NCI-H2081 (cell line): ENCODE measurements at places on chromosomes 16 and 17.

DNA sequence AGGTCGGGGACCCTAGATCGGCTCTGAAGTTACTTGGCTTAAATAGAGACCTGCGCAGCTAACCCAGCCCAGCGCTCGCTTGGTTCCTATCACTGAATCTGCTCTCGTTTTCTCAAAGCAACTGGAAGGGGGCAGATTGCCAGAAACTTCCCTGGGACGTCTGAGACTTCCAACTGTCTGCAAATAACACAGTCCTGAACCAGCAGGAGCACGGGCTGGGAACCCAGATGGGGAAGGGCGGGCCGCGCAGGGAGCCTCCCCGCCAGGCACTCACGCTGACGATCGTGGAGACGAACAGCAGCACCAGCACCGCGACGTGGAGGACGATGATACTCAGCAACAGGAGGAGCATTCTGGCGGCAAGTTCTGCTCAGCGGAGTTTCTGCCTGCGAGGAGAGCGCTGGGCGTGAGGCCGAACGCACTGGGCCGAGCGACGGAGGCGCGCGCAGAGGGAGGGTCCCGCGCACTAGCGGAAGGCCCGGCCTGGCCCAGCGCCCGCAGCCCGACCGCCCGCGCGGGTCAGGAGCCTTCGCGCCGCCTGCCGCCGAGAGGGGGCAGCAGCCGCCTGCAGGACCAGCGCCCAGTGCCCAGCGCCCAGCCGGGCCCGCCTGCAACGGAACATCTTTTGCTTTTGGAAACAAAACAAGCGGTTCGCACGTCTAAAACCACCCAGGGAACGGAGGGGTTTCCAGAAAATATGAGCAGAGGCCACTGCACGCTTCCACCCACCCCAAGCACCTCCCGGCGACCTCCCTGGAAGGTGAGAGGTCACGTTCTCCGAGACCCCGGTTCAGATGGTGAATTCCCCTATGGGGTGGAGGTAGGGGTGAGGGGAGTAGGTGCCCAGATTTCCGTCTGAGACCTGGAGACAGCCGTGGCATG, 4.5 kb downstream of the PMP22 start:
- peak; percentile 7 for DNase-seq

DNA sequence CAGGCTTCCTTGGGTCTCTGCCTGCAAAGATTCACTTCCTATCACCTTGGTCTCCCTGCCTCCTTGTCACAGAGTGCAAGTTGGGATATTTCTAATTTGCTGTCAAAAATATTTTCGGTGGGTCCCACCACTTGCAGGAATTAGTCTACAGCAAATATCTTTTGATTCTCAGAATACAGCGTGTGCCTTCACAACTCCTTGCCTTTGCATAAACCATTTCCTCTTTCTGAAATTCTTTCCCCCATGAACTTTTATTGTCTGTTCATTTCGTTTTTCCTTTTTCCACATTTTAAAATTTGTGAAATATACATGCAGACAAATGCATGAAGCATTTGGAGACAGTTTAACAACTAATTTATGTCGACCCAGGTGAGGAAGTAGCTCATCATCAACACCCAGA, 60.0 kb downstream of the HS3ST3B1 start:
- DNase-seq: no peak

- DNase-seq: no peak
Observed at GRCh38 chr16:69839798-69840409, 77.8 kb downstream of the WWP2 start.

GRCh38 chr17:58391302-58391984, 25.9 kb downstream of the RNF43 start:
- DNase-seq: peak; percentile 92

GRCh38 chr17:80892900-80893603, 98.6 kb upstream of the CHMP6 start:
- DNase-seq: no peak

DNA sequence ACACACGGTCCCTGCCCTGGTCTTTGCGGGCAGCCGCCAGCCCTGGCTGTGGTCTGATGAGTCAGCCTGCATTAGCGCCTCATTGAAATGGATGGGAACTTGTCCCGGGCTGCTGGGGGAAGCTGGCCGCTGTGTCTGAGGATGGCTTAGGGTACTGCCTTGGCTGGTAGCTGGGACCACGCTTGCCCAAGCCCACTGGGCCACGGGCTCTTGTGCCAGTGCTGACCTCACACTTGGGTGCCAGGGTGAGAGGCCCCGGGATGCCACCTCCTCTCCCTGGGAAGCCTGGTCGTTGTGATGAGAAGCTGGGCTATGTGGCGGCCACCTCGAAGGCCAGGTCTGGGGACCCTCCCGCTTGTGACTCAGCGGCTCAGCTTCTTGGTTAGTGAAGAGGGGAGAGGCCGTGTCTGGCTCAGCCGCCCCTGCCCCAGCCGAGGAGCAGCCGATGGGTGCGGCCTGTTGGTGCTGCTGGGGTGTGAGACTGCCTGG, 10.7 kb downstream of the CACNA1H start:
- DNase-seq: no peak

GRCh38 chr16:79609861-79610260, 9.3 kb upstream of the MAF start:
- DNase-seq: no peak

DNA sequence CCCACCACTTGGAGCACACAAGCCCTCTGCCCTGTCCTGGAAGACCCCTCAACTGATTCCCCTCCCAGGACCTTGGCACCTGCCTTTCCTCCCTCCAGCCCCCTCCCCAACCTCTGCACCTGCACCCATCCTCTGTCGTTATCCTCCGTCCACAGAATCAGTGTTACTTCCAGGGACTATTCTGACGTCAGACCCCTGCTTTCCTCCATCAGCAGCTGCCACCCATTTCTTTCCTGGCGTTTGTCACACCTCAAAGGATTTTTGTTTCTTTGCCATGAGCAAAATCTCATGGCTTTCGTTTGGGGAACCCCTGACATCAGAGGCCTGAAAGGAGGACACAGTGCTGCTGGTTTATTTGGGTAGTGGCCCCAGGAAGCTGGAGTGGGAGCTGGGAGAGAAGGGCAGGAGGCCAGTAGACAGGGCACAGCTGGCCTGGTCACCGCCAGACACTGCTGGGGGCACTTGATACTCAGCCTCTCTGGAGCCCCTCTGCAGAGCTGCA, 68.4 kb downstream of the SOCS1 start:
- DNase-seq: no peak

GRCh38 chr17:74354123-74354522, 7.5 kb downstream of the BTBD17 start:
- no peak for DNase-seq

GRCh38 chr17:21375162-21375560, 996 bp upstream of the KCNJ12 start:
- DNase-seq: no peak

- no peak for DNase-seq
Observed at GRCh38 chr16:10067406-10067805, 114.8 kb downstream of the GRIN2A start.

- DNase-seq: no peak
Observed at GRCh38 chr16:87684106-87684677, 81.6 kb downstream of the KLHDC4 start.

DNA sequence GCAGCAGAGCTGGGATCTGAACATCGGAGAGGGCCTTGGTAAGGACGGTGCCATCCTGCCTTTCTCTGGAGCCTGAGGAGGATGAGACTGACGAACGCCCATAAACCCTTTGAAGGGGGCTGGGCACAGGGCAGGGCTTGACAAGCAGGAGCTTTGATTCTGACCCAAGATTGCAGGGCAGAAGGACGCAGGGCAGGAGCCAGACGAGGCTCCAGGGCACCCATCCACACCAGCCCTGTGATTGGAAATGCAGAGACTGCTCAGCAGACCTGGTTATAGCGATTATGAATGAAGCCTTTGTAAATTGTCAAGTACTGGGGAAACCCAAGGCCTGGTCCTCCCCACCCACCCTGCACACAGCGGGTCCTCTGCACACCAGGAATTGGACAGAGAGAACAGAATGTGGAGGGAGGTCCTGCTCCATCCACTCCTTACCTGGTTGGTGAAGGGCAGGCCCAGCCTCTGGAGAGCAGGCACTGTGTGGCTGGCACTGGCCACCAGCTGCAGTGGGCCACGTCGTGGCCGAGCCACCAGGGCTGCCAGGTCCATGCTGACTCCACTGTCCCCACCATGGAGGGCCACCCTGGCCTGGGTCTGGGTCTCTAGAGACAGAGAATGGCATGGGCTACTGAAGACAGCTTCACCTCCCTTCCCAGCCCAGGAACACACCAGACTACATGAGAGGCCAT, 68.8 kb downstream of the RMI2 start:
- DNase-seq: no peak
